GM12865 (cell line): ENCODE measurements at places on chromosomes 3 and 15.

DNA sequence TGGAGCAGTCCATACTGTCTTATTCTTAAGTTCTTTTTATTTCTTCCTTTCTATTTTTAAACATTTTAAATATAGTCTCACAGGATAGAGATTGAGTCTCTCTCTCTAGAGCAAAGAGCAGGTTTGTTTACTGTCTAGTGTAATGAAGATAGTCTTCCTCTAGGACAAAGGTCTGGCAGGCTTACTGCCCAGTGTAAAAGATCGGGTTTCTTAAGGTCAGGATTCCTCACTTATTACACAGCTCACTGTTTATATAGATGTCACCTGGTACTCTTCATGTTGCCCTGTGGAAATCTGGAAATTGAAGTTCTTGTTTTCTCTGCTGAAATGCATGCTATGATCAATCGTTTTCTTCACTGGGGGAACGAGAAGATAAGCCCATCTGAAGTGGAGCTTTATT is 76.0 kb downstream of the ZBBX start:
- no peak for DNase-seq

DNA sequence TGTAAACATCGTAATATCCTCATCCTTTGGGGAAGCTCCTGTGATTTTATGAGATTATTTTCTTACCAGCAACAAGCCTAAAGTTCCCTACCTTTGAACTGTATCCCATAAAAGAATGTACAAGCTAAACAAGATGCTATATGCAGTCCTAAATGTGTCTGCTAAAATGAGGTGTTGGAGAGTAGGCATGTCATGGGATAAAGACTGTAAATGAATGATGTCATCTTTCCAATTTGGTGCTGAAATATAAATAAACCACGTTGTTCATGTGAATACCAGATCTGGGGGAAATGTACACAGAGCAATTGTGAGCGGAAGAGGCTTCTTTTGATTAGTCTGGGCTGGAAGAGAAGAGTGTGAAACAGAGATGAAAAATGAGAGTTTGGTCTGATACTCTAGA is 214.9 kb upstream of the WNT5A start:
- DNase-seq: no peak

GRCh38 chr3:32467333-32468070 is 35.1 kb downstream of the CMTM6 start:
- peak; percentile 79 for DNase-seq

DNA sequence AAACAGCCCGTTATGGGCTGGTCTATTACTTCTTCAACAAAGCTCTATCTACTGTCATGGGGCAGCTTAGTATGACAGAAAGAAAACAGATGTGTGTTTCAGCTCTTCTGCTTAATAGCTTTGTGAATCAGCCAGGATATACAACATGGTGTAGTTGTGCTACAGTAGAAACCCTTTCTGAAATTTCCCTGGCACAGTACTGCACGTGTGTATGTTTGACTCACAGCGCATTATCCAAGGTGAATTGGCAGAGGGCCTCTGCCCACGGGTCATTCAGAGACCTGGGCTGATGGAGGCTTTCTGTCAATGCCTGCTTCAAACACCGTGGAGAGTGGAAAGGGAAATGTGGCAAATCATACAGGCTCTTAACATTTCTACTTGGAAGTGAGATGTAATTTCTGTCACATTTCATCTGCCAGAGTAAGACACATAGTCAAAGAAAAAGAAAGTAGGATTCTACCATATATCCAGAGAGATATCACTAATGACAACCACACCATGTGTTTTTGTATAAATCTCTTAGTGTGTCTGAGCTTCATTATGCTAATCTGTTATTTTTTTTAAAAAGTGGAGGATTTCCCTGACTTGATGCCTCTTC is 505.1 kb downstream of the CNTN4 start:
- DNase-seq: no peak

DNA sequence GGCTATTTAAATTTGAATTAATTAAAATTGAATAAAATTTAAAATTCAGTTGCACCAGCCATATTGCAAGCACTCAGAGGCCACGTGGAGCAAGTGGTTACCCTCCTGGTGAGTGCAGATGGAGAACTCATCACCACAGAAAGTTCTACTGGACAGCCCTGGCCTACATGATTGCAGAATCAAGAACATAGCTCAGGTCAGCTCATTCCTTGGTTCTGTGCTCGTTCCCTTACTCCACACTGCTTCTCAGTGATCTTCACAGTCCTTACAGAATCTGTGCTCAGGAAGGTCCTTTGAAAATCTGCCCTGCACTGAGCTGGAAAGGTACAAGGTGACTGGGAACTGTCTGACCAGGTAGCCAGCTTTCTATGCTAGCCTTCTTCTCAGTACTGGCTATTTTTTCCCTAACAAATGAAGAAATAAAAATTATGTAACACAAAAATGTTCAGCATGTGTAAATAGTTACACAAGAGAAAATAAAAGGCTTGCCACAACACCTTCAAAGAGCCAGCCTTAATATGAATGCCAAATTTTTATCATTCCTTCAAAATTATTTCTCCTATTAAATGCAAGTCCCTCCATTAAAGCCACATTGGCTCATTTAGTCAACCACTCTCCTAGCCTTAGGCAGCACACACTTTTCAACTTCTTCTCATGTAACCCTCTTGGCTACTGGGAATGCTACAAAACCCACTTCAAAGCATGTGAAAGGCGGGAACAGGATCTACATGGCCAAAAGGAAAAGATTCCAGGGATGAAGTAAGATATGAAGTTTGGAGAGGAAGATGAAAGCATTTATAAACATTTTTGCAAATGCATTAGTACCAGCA is 326.4 kb upstream of the WNT5A start:
- no peak for DNase-seq

DNA sequence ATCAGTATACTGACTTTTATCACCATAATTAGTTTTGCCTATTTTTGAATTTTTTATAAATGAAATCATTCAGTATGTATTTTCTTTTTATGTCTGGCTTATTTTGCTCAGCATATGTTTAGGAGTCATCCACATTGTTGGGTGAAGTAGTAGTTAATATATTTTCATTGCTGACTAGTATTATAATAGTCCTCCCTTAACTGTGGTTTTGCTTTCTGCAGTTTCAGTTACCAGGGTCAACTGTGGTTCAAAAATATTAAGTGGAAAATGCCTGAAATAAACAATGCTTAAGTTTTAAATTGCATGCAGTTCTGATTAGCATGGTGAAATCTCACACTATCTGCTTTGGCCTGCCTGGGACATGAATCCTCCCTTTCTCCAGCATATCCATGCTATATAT is 39.5 kb upstream of the PRR23C start:
- DNase-seq: no peak

DNA sequence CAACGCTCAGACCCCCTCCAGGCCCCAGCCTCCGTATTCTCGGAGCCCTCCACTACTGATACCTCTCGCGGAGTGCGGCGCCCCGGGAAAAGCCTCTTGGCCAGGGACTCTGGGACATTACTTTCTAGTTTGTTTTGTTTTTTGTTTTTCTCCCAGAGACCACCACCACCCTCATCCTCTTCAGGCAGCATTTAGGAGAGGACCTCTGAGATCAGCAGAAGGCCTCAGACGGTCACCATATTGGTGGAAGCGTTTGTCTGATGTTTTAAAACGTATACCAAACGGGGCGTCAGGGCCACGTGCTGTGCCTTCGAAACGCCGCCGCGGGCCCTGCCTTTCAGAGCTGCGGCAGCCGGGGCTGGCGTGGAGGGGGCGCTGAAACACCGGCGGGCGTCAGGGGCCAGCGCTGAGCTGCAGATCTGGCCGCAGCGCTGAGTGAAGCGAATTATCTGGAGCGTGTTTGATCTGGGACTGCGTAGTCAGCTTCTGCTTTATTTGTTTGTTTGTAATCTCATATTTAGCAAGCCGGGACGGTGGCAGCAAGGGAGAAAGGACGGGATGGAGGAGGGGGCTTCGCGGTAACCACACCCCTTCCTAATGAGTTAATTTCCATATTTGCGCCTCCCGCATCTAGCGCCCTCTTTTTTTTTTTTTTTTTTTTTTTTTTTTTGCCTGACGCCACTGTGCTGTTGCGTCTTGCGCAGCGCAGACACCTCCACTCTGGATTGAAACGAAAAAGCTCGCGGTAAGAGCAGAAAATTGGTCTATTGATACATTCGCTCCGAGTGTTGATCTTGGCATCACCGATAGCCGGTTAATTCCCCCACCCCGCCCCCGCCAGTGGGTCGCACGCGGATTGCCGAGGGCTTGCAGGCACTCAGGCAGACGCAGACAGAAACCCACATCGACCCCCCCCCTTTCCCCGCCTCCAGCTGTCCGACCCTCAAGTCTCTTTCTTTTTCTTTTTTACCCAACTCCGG is 14.9 kb downstream of the SOX2 start:
- DNase-seq: no peak

DNA sequence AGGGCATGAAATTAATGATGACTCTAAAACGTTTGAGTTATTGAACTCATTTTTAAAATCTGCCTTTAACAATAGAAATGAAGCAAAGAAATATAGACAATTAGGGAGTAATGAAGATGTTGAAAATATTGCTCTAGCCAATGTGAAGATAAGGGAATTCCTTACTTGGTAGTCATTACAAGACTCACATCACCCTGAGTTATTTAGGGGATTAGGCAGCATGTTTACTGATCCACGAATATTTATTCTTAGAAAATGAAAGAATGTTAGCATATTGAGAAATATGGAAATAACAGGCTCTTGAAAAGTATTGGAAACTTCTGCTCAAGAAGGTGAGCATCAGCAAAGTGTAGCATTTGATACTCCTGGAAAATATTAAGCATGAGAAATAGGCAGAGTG is 398.1 kb upstream of the ARPP21 start:
- DNase-seq: no peak

DNA sequence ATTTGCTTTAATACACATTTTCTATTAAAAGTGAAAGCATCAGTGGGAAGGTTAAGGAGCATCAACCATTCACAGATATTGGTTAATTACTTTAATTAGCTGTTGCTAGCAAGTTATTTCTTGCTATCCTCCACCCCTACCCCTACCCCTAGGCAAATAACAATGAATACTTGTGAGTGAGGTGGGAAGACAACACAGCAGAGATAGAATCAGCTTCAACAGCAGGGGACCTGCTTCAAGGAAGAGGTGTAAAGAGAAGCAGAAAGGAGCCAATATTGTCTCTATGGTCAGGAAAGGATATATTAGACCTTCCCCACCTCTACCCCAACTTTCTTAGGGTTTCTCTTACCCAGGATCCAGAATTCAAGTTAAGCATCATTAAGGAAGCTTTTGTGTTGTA is 149.4 kb downstream of the SNRK start:
- DNase-seq: no peak

DNA sequence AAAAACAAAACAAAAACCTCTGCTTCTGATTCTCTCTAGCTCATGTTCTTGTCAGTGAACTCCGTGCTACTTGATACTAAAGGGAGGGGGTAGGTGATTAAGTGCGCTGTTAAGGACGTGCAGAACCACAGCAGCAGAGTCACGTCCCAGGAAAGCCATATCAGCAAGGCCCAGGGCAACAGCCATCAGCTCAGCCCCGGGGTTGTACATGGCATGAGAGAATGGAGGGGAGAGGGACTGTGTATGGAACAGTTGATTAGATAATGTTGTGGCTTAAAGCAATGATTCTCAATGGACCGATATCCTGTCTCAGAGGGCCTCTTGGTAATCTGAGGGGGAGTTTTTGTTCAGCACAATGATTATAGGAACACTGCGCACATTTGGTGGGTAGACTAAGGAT is 27.6 kb downstream of the C2CD4A start:
- no peak for DNase-seq

DNA sequence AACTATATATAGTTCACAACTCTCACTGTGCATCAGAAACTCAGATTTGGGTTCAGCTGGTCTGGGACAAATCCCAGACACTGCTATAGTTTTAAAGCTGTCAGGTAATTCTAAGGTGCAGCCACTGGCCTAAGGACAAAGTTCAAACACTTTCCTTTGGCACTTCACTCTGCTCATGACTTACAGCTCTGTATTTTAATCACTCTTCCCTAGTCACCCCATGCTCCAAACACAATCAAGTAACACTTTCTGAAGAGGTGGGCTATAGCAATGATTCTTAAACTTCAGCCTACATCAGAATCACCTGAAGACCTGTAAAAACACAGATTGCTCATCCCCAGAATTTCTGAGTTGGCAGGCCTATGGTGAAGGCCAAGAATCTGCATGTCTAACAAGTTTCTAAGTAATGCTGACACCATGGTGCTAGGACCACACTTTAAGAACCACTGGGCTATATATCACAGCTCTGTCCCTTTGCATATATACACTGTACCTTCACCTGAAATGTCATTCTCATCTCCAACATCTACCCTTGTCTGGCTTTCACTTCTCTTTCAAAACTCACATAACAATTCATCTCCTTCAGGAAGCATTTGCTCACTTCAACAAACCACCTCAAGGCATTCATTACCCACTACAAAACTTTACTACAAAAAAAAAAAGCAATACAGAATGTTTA is 21.4 kb downstream of the STAG1 start:
- DNase-seq: peak; percentile 56

- no peak for DNase-seq
Measured at GRCh38 chr15:25972141-25972675, 109.1 kb upstream of the ATP10A start.

GRCh38 chr3:184042617-184043016 is 10.2 kb upstream of the HTR3C start:
- DNase-seq: no peak

GRCh38 chr15:40436116-40436891 is 4.4 kb upstream of the BAHD1 start:
- no peak for DNase-seq

DNA sequence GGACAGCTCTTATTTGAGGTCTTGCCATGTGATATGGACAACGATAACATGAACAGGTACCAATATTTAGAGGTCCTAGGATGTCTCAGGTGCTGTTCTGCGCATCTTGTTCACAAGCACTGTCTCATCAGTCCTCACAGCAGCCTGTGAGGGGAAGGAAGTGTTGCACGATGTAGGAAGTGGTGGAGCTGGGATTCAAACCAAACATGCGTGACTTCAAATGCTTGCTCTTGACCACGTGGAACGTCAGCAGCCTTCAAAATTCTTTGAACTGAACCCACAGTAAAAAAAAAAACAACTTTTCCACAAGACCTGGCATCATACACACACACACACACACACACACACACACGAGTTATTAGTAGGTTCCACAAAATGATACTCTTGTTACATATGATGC is 153.4 kb upstream of the SMAD3 start:
- peak; percentile 13 for DNase-seq

- no peak for DNase-seq
Measured at GRCh38 chr15:87609474-87609873, 647.1 kb downstream of the NTRK3 start.

- DNase-seq: no peak
Measured at GRCh38 chr15:34942363-34942762, 27.2 kb downstream of the AQR start.
